ENCODE measurements at places on chromosomes 7 and 10.

DNA sequence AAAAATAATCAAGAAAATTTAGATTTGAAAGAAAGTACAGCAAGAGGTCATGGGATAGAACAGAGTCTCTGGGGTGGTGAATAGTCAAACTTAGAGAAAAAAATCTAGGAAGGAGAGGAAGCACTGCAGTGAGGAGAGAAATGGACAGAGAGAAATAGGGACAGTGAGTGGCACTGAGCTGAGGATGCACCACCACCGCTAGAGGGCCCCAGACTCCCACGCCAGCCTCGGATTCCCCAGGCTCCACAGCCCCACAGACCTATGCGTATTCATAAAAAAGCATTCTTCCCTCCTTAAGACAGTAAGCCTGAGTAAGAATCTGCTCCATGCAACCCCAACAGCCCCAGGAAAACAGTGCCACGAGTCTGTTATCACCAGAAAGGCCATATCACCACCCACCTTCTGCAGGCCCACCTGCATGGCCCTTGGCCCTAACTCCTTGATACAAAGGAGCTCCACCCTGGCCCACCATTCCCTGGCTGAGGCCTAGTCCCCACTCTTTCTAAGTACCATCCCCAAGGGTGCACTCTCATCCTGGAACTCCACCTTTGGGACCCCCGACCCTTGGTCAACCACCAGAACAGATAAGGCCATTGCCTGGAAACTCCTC is 91.0 kb downstream of the ALOX5 start:
- peak; percentile 72 for DNase-seq

DNA sequence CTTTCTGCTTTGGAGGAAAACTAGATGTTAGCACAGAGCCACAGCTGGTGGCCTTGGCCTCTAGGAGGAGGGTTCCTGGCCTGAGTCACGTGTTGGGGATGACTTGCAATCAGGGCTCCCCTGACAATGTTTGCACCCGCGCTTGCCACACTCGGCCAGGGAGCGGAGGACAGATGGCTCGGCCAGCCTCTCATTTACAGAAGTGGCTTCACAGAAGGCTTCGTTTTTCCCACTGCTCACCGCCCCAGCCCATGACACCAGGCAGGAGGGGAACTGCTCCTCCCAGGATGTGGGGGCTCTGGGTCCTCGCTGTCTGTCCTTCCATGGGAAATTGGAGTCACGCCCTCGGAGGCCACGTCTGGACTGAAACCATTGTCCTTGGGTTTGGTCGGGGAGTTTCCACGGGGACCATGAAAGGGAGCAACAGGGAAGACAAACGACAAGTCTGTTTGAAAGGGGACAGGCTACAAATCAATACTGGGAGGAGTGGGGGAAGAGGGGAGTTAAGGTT is 49.6 kb upstream of the UBE3C start:
- no peak for DNase-seq

DNA sequence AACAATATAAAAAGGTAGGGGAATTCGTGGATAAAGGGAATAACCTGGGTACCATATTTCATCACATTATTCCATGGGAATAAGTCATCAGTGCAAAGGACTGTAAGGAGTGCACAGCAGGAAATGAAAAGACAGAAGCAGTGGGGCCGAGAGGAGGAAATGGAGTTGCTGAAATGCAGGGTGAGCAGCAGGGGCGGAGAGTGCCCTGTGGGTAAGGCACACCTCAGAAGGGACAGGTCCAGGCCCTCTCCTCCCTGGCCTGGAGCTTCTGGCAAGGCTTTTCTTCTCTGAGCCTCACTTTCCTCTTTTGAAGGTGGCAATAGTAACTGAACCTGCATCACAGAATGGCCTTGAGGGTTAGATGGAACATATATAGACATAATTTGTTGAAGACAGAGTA is 26.2 kb downstream of the IKZF1 start:
- DNase-seq: no peak

DNA sequence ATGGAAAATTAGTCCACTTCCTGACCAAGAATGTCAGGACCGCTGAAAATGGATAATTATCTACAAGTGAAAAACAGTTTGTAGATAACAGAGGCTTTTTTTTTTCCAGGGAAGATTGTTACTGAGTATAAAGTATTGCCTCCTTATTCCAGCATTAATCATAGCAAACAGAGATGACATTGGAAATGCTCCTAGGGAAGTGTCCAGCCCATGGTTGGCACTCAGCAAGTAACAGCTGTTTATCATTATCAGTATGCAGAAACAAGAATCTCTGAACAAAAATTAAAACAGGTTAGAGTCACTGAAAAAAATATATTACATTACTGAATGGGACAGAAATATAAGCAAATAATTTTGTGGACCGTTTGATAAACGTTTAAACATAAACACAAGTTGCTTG is 14.6 kb downstream of the FGL2 start:
- no peak for DNase-seq

GRCh38 chr10:94549221-94549620 is 3.6 kb downstream of the HELLS start:
- DNase-seq: no peak

DNA sequence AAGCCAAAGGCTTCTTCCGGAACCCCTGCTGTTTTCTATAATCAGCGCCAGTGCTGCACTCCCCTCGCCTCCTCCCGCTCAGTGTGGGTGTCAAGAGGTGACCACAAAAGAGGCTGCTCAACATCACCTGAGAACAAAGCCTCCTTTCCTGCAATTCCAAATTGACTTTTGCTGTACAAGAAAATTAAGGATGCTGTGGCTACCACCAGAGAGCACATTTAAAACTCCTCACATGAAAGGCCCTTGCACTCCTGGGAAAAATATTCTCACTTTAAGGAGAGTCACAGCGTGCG is 96.4 kb downstream of the HIPK2 start:
- no peak for DNase-seq

GRCh38 chr10:96513698-96514561 is at the start of gene TLL2:
Gene TLL2 (minus strand): TSS chr10:96513926. CDS start chr10:96513685, 241 bp downstream.
- DNase-seq: peak; percentile 52

GRCh38 chr10:22959292-22959691 is 31.4 kb downstream of the ARMC3 start:
- no peak for DNase-seq

GRCh38 chr10:72263613-72264241 is 10.0 kb upstream of the DDIT4 start:
- DNase-seq: no peak

DNA sequence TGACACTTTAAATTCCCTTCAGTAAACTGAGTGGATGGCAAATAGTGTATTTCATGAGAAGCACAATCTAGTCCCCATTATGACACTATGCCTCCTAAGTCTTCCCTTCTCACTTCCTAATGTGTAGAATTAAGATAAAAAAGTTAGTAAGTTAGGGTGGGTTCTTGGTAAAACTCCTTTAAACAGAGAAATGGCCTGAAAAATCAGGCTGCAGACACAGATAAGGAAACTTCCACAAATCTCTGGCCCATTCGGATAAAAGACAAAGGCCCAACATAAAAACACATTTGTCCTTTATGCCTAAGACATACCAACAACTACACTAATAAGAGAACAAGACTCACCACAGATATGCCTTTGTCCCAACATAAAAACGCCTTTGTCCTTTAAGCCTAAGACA is 21.5 kb downstream of the AKR1C8 start:
- DNase-seq: no peak

GRCh38 chr7:52961084-52961483 is 74.3 kb upstream of the POM121L12 start:
- DNase-seq: no peak

DNA sequence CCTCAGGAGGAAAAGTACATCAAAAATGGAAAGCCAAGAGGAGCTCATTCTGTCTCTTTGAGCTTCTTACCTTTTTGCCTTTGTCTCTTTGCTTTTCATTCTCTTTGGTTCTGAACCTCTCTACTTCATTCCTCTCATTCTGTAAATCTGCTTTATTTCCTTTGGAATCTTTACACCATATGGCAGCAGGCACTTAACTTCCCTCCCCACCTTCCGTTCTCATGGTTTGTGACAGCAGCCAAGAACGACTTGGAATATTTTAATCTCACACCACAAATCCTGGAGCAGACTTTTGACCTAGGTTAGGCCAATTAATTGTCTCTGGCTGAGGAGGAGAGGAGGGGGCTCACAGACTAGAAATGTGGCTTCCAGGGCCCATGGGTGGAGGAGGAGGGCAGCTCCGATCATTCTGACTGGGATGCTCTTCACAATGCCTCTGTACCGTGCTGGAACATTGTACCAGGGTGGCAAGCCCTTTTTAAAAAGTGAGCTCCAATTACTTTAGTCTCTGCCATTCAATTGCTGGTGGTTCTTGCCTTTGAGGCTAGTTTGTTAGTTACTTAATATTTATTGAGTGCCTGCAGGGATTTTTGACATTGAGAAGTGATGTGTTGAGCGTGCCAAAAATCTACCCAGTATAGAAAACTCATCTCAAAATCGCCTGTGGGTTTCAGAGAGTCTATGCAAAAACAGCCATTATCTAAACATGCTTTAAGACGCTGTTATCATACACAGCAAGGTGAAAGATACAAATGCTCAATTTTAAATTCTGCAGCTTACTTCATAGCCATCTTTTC is 386.6 kb downstream of the DPP6 start:
- DNase-seq: no peak

GRCh38 chr10:58725901-58726300 is 213.2 kb downstream of the BICC1 start:
- no peak for DNase-seq

- DNase-seq: peak; percentile 9
Measured at GRCh38 chr7:149790146-149790548, 16.8 kb upstream of the ZNF467 start.

GRCh38 chr10:48805411-48805810 is 120.7 kb downstream of the WDFY4 start:
- DNase-seq: no peak

DNA sequence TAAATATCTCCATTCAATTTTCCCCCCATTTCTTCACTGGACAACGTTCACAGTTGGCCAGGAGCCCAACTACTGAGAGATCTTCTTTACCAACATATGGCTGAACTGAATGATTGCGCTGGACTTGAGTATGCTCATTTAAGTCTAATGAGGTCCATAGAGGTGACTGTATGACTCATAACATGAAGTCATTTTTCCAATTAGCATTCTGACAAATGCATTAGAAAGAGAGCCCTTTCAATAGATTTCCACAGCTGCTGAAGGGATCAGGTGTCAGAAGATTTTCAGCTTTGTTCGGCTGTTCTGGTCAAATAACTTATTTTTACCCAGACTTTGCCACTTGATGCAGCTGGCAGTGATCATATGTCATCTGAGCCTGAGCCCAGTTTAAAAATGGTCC is 438.0 kb downstream of the ETV1 start:
- no peak for DNase-seq

DNA sequence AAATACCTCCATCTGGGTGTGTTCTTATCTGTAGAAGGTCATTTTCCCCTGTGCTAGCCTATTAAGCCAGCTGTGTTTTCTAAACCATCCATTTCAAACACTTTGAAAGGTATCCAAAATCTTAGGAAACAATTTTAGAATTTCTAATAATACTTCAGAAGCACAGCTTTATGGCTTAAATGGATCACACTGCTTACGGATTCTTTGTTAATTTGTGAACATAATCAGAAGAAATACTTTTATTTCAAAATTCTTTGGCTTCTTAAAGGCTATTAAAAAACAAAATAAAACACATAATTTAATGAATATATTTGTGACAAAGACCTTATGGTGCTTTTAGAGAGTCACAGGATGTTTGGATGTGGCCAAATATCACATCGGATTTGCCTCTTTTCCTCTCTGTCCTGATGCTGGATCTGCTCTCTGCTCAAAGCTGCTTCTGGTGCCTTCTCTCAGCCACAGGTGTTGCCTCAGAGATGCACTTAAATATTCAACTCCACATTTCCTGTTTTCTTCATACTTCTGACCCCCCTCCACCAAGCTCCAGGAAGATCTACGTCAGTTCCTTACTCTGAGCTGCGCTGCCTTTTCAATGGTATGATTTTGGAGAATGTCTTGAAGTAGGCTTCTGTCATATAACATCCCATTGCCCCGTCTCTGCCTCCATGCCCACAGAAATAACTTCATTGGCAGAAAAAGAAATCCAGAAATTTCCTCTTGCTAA is 230.6 kb downstream of the MLLT10 start:
- no peak for DNase-seq

DNA sequence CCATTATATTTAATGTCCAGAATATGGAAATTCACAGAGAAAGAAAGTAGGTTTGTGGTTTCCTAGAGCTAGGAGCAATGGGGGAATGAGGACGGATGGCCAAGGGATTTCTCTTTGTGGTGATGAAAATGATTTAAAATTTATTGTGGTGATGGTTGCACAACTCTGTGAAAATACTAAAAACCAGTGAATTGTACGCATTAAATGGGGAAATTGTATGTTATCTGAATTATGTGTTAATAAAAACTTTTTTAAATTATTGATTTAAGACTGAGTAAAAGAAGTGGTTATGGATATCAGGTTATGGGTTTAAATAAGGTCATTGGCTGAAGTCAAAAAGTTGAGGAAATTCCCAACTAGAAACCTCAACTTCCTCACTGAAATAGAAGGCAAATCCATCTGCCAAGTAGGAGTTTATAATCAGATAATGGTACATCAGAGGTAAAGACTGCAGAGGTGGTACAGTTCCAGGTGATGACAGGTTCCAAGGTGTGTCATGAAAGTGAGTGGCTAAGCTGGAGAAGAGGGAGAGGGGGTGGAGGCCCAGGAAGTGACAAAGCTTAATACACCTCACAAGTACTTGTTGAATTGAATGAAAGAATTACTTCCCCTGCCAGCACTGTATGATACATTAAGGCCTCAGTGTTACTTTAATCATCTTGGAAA is 68.9 kb upstream of the CCDC71L start:
- no peak for DNase-seq

DNA sequence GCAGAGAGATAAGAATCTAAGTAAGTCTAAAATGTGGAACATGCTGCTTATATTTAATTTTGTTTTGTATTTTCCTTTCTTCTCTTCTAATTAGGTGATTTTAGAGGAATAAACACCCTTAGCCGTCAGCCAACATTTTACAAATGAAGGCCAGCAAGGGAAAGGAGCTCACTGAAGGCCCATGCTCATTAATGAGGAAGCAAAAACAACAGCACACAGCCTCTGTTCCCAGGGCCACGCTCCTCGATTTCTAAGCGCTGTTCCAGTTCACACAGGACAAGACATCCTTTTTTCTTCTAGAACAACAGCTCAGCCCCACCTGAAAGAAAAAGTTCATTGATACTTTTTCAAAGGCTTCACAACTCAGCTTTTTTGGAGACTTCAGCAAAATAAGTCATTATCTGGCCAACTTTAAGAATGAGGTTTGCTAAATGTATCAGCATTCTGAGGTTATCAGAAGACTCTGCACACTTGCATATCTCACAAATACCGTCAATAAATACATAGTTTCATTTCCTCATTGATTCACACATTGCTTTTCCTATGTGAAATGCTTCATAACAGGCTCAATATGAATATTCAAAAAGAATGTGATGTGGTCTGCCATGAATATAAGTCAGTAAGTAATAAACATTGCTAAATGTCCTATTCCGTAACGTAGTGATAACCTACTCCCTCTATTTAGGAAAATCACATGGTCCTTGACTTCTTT is 34.8 kb upstream of the SFMBT2 start:
- DNase-seq: no peak

Data from stimulated activated CD4-positive, alpha-beta T cell treated with anti-CD3 and anti-CD28 coated beads, Interleukin-4, amount 100 ng/mL, for 4 hours (primary cell).